NCI-H524 (cell line): ENCODE measurements at places on chromosomes 13 and 19.
A peak's percentile ranks its signal among the peaks of the same experiment; 100 is the strongest.

DNA sequence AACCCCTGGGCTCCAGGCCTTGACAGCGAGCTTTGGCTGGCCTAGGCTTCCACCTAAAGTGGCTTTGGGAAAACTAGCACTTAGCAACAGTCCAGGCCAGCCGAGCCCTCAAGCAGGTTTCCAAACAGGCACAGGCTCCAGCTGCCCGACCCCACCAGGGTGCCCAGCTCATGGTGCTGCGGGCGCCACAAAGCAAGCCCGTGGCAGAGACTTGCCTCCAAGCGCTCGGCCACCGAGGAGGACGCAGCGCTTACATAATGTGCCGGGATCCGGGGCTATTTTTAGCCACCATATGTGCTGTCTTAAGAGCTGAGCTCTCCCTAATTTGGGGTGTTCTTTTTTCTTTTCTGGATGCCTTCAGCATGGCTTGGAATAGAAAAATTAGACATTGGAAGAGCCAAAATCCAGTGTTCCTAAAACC is 56.1 kb upstream of the F7 start:
- DNase-seq, result peak; percentile 32

DNA sequence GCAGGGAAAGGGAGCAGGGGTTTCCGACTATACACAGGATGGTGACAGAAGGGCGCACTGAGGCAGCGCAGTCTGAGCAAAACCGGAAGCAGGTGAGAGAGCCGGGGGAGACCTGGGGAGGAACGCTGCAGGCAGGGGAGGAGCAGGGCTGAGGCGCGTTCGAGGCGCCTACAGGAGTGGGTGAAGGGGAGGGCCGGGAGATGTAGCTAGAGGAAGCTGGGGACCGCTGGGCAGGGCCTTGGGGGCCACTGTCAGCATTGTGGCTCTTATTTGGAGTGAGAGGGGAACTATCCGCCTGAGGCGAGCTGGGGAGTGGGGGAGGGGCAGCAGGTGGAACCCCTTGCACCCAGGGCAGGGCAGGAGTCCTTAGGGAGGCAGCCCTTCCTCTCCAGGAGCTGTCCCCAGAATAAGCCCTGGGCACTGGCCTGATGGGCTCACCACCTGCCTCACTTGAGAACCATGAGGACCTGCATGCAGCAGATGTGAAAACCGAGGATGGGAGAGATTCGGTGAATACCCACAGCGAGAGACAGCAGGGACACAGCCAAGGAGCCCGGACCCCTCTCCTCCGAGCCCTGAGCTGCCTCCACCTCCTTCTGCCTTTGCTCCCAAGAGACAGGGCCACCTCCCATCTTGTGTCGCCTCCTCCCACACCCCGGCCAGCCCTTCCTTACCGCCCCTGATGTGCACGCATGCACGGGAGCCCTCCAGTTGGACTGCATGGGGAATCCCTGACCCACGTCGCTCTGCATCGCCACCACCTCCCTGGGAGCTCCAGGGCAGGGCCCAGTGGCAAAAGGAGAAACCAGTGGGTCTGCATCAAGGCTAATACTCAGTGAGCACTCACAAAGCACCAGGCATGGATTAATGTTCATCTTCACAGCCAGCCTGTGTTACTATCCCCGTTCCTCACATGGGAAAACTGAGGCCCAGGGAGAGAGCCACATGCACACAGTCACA is 10.3 kb downstream of the AKT2 start:
- peak; percentile 92 for DNase-seq

DNA sequence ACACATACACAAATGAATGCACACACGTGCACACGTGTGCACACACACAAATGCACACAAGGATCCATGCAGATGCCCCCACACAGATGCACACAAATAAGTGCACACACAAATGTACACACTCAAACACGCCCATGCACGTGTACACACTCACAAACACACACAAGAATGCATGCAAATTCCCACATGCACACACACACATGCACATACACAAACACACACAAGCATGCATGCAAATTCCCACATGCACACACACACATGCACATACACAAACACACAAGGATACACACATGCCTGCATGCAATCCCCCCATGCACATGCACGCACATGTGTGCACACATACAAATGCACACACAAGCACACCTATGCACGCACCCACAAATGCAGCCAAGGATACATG is 13.3 kb downstream of the GNA15 start:
- no peak for DNase-seq

DNA sequence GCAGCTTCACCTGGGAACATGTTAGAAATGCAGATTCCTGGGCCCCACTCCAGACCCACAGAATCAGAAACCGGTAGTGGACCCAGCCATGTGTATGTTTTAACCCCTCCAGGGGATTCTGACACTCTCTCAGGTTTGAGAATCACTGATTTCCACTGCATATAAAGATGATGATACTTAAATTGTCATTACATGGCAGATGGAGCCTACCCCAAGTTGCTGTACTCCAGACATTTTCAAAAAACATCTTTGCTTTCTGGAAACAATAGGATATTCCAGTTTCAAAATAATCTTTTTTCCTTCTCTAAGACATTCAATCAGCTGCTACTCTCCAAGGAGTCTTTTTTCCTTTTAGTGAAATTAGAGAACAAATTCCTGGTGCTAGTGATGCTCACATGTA is 48.6 kb upstream of the RGCC start:
- no peak for DNase-seq

DNA sequence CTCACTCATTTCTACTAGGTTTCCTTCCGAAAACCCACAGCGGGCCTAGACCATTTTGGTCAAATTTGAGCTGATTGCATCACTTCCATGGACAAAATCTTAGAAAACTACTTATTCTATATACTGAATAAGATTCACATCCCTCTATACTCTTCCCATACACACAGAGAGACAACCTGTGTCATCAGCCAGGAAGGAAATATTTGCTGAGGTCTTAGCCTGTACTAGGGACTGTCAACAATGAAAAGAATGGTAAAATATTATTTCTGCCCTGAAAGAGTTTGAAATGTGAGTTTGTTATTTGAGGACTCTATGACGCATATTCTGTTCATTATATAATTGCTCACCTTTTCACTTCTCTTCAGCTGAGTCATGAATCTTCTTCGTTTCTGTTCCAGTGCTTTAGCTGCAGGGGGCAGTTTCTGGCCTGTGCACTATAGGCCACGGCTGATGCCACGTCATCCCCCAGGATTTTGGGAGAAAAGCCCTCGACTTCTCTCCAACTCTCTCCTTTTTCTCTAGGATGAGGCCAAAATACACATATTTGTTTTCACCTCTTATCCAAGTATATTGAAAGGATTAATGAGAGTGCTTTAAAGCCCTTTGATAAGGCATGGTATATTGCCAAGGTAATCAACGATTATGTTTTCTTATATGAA is 47.7 kb downstream of the GSX1 start:
- no peak for DNase-seq

DNA sequence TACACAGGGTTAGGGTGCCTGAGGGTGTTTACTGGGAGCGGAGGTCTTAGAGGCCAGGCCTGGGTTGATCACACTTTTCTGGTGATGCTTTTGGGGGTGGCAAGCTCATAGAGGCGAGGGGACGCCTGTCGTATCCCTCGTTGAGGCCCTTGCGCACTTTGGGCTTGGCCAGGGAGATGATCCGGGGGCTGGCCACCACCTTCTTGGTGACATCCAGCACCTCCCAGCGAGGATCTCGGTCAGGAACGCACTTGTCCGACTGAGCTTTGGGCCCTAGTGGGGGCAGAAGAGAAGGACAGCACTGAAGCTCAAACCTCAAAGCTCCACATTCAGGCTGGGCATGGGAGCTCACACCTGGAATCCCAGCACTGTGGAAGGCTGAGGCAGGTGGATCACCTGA is 17.6 kb upstream of the MIER2 start:
- DNase-seq, result no peak

- DNase-seq, result no peak
Measured at GRCh38 chr13:76799696-76800095, 86.5 kb downstream of the KCTD12 start.

GRCh38 chr13:28527629-28528028 is 32.7 kb upstream of the FLT1 start:
- no peak for DNase-seq
